Omental fat pad (tissue), 4 donors: ENCODE measurements at places on chromosomes 12 and 14.

DNA sequence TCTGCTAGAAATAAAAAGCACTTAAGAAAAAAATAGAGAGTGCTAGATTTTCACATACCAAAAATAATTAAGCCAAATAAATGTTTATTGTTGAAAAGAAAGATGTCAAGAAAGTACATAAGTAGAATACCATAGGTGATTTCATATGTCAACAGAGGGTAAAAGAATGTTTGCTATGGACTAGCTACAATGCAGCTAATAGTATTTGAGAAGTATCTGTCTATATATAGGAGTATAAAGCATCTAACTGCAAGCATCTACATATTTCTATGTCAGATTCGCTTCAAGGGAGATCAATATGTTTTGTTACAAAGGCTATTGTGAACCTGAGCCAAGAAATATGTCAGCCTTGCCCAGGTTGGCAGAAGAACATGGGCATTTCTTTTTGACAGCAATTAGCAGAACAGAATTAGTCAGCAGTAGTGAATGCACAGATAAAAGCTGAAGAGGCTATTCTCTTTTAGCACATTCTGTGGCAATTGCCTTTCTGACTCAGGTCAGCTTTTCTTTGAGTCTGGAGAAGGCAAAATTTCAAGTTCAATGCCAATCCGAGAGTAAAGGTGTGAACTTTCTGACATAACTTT lies 140.1 kb downstream of the ALG10B start:
- no peak for DNase-seq

DNA sequence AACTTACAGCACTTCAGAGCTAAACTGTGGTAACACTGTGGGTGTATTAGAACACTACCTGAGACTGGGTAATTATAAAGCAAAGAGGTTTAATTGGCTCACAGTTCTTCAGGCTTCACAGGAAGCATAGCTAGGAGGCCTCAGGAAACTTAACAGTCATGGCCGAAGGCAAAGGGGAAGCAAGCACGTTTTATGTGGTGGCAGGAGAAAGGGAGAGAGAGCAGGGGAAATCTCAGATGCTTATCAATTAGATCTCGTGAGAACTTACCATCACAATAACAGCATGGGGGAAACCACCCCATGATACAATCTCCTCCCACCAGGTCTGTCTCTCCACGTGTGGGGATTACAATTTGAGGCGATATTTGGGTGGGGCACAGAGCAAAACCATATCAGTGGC lies 512.6 kb downstream of the RERGL start:
- DNase-seq = no peak

- DNase-seq = no peak
Observed at GRCh38 chr12:75579552-75579951, 68.1 kb upstream of the KRR1 start.

GRCh38 chr12:88952562-88952942 lies 372.3 kb upstream of the KITLG start:
- no peak for DNase-seq

DNA sequence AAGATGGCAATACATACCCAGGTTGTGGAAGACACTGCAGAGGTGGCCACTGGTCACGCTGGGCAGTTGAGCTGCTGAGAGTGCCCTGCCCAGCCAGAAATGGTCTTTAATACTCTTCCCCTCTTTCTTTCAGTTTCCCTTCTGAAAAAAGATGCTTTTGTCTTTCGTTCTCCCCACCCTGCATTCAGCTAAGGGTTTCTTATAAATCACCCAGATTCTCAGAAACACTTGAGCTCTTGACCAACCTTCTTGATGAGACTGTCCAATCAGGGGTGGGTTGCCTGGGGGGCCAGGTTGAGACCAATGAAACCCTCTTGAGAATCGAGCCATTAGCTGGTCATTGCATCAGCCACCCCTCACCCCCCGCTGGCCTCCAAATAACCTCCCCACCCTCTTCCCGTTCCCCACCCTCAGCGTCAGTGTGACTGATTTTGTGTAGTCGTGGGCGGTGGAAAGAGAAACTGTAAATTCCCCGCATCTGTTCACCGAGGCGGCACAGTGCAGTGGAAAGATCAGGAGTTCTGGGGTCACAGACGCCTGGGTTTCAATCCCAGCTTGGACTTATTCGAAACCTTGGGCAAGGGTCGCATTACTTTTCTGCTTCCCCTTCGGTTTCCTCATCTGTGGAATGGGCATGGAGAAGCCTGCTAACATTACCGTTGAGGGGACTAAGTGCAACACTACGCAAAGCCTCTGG lies 52.3 kb downstream of the SLC25A47 start:
- DNase-seq = peak; percentile 78

GRCh38 chr14:66087231-66087630 lies 398.9 kb upstream of the CCDC196 start:
- DNase-seq = no peak
